ENCODE measurements at places on chromosomes 2 and 18.
A peak's percentile ranks its signal among the peaks of the same experiment; 100 is the strongest.

GRCh38 chr18:30491815-30492551 lies 550.6 kb downstream of the DSC3 start:
- DNase-seq: no peak

- DNase-seq: peak; percentile 72
Measured at GRCh38 chr2:31314761-31315160, 80.8 kb downstream of the EHD3 start.

DNA sequence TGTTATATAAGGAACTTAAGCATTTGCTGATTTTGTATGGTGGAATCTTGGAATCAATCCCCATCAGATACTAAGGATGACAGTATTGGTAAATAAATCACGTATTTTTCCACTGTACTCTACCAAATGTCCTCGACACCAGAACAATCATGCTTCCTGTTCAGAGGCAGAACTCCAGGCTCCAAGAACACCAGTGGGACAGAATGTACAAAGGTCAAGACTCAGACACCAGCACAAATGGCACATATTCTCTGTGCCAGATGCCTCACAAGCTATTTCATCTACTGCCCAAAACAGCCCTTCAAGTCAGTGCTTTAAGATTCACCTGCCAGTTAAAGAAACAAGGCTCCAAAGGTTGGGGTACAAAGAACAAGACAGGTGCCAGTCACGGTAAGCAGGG lies 420.5 kb downstream of the STK39 start:
- no peak for DNase-seq

DNA sequence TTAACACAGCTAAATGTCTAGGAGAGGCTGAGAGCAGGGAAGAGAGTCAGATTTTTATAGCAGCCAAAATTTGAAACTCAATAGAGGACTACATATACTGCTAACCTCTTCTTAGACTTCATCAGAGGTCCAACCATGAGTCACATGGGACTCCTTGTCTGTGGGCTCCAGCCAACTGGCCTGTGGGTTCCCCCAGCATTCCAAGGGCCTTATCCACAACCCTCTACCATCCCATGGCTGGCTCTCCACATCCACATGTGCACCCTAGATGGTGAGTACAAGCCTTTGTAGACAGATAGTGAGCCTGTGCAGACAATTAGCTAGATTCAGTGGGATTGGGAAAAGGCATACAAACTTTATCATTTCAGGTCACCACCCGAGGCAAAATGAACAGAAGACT lies 901.9 kb upstream of the ZEB2 start:
- peak; percentile 20 for DNase-seq

GRCh38 chr2:121502781-121503180 lies 27.9 kb upstream of the RNU4ATAC start:
- peak; percentile 29 for DNase-seq

DNA sequence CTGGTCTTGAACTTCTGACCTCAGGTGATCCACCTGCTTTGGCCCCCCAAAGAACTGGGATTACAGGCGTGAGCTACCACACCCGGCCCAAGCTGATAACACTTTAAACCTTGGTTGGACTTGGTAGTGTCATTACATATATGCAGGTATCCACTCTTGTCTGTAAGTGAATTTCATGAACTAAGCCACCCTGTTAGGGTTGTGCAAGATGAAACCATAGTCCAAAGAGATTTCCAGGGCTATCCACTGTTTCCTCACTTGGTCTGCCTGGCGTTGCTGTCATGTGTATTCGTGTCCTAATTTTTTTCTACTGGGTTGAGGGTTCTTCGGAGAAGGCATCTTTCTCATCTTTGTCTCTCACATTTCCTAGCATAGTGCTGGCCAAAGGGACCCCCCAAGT lies 203.0 kb downstream of the CAMKMT start:
- DNase-seq: no peak

DNA sequence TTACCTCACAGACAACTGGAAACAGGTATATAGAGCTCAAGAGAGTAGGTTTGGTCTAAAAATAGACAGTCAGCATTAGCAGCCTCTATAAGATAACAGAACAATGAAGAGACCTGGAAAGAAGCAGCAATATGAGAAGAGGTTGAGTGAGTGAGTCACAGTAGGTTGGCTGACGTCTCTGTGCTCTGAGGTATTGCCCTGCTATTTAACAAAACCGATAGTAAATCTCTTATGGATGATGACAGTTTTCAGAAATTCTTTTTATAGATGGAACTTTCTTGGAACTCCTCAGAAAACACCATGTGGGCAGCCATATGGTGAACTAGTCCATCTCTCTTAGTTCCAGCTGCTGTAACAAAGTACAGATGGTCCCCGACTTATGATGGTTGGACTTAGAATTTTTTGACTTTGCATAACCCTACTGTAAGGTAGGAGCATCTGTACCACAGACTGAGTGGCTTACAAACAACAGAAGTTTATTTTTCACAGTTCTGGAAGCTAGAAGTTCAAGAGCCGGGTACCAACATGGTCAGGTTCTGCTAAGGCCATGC lies 123.5 kb downstream of the MBD2 start:
- DNase-seq: peak; percentile 68

GRCh38 chr18:36769172-36769571 lies 59.6 kb downstream of the TPGS2 start:
- no peak for DNase-seq

DNA sequence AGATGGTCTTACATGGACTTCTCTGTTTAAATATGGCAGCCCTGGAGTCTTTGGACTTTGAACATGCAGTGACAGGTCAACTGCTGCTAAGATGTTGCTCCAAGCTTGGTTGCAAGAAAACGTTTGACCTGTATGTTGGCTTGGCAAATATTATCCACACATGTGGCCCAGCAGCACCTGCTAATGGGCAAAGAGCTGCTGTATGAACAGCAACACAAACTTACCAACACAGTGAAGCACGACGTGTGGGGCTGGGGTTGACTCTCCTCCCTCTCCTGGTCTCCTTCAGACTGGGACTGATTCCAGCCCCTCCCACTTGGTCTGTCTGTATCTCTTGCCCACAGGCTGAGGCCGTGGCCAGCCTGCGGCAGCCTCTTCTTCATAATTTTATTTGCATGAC lies 3.8 kb downstream of the KCNE4 start:
- no peak for DNase-seq

- no peak for DNase-seq
Measured at GRCh38 chr2:235000426-235001236, 48.8 kb downstream of the SH3BP4 start.

- DNase-seq: no peak
Measured at GRCh38 chr2:50720697-50721315, 311.1 kb downstream of the NRXN1 start.

DNA sequence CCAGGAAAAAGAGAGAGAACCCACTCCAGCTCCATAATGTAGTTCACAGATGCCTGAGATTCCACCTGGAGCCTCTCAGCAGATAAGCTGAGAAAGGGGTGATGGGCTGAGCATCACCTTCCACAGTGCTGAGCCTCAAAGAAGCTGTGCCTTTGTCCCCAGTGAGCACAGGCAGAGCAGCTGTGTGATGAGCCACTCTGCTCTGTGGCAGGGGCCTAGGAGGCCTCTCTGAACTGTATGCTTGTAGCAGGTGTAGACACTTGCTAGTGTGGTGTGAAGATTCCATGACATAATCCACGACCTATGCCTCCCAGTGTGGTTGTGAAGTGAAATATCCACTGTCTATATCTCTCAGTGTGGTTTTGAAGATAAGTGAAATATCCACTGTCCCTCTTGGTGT lies 70.4 kb upstream of the MGAT4A start:
- DNase-seq: no peak
